ENCODE measurements at places on chromosomes 5 and 9.

GRCh38 chr9:123680352-123680751, 249.6 kb downstream of the DENND1A start:
- H3K36me3 ChIP-seq: no peaks in the 10 kb centered on the region
- no peak for DNase-seq
- no peaks in the 10 kb centered on the region for H3K4me1 ChIP-seq
- no peaks in the 10 kb centered on the region for H3K27me3 ChIP-seq
- no peak overlapping the region for H3K27ac ChIP-seq

DNA sequence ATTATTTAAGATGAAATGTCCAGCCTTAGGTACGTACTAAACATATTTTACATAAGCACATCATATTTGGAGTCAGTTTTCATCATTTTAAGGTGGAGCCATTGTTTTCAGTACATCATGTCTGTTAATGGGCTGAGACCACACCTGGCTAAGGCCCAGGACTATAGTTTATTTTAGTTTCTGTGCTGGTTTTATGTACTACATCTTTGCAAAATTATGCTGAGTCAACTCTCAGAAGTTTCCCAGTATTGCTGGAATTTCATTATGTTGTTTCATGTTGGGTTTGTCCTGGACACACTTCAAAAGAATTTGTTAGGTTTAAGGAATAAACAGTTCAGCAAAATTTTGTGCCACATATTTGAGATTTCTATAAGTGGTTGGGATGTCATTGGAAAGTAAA, 171.2 kb downstream of the CCDC171 start:
- no peak overlapping the region for H3K4me3 ChIP-seq
- DNase-seq: peak; percentile 70
- no peaks in the 10 kb centered on the region for H3K27me3 ChIP-seq
- no peaks in the 10 kb centered on the region for H3K36me3 ChIP-seq
- peaks cover 7% of the 10 kb centered on the region for H3K4me1 ChIP-seq

- no peak overlapping the region for H3K4me3 ChIP-seq
- H3K36me3 ChIP-seq: no peaks in the 10 kb centered on the region
- H3K27me3 ChIP-seq: no peaks in the 10 kb centered on the region
- no peak overlapping the region for H3K27ac ChIP-seq
These were observed 155.5 kb upstream of the NMUR2 start for GRCh38 chr5:152560512-152561137.

- no peak overlapping the region for H3K27ac ChIP-seq
- DNase-seq: peak; percentile 20
- no peak overlapping the region for H3K4me3 ChIP-seq
- no peaks in the 10 kb centered on the region for H3K36me3 ChIP-seq
- no peaks in the 10 kb centered on the region for H3K27me3 ChIP-seq
These were observed 6.7 kb upstream of the ZCCHC10 start for GRCh38 chr5:133032852-133033742.

GRCh38 chr9:35827486-35827885, 1.0 kb downstream of the FAM221B start:
- no peaks in the 10 kb centered on the region for H3K27me3 ChIP-seq
- H3K4me3 ChIP-seq: no peak overlapping the region
- peak; percentile 50 for DNase-seq
- H3K4me1 ChIP-seq: peaks cover 16% of the 10 kb centered on the region
- H3K27ac ChIP-seq: no peak overlapping the region
